ENCODE measurements at places on chromosomes 2 and 18. TPM values are rescaled to one million over a fixed set of nuclear protein-coding genes. Genes with fewer than 3 reads are reported as not detected.

The SP3 gene
- total RNA-seq = 120 TPM

- peak; percentile 46 for DNase-seq
- no peaks in the 10 kb centered on the region for H3K27me3 ChIP-seq
- H3K4me3 ChIP-seq = no peak overlapping the region
- peaks cover 42% of the 10 kb centered on the region for H3K36me3 ChIP-seq
Observed at GRCh38 chr2:74430502-74430901, 9.0 kb downstream of the WDR54 start.

GRCh38 chr18:8264116-8264515, 345.1 kb upstream of the RAB12 start:
- H3K4me3 ChIP-seq = no peak overlapping the region
- no peaks in the 10 kb centered on the region for H3K4me1 ChIP-seq
- no peaks in the 10 kb centered on the region for H3K27me3 ChIP-seq
- no peak for DNase-seq
- H3K36me3 ChIP-seq = no peaks in the 10 kb centered on the region

GRCh38 chr18:58132595-58133261, 88.7 kb downstream of the NEDD4L start:
- H3K27me3 ChIP-seq = no peaks in the 10 kb centered on the region
- H3K27ac ChIP-seq = no peak overlapping the region
- H3K4me3 ChIP-seq = no peak overlapping the region
- no peak for DNase-seq
- no peaks in the 10 kb centered on the region for H3K36me3 ChIP-seq
- H3K4me1 ChIP-seq = no peaks in the 10 kb centered on the region

DNA sequence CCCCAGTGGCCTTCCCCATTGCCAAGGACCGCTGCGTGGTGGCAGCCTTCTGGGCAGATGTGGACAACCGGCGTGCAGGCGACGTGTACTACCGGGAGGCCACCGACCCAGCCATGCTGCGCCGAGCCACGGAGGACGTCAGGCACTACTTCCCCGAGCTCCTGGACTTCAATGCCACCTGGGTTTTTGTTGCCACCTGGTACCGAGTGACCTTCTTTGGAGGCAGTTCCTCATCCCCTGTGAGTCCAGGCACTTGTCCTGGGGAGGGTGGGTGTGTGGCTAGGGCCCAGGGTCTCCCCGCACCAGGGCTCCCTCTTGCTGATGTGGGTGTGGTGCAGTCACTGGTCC, 31.9 kb downstream of the SNED1 start:
- no peaks in the 10 kb centered on the region for H3K36me3 ChIP-seq
- no peak for DNase-seq
- H3K4me3 ChIP-seq = no peak overlapping the region
- H3K4me1 ChIP-seq = peaks cover under 1% of the 10 kb centered on the region
- peaks cover 4% of the 10 kb centered on the region for H3K27me3 ChIP-seq
- H3K27ac ChIP-seq = no peak overlapping the region

GRCh38 chr18:76993573-76993972, 139.0 kb downstream of the MBP start:
- H3K4me3 ChIP-seq = no peak overlapping the region
- H3K27me3 ChIP-seq = no peaks in the 10 kb centered on the region
- no peak overlapping the region for H3K27ac ChIP-seq
- DNase-seq = no peak

GRCh38 chr2:26346454-26347053, at the start of gene ADGRF3:
ADGRF3 (minus strand) TSS chr2:26346789; CDS start chr2:26346234, 555 bp downstream.
- peak; percentile 72 for DNase-seq
- H3K27me3 ChIP-seq = no peaks in the 10 kb centered on the region
- peaks cover 25% of the 10 kb centered on the region for H3K4me1 ChIP-seq
